Stimulated activated CD4-positive, alpha-beta T cell treated with anti-CD3 and anti-CD28 coated beads, Interleukin-1b, Interleukin-23, amount 100 ng/mL, for 4 hours (primary cell): ENCODE measurements at places on chromosomes 7 and 10.
A peak's percentile ranks its signal among the peaks of the same experiment; 100 is the strongest.

DNA sequence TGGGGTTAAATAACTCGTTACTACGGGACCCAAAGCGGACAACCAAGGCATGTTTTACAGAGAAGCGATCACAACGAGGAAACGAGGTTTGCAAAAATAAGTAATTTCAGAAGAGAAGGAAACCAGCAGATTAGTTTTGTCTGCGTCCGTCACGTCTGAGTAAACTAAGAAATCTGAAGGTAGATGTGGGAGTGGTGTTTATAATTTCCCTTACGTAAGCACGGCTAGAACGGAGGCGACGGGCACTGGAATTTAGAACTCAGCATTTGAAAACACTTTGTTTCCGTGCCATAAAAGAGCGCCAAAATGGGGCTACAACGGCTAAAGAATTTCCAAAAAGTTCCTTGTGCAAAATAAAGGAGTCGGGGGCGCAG lies 718 bp upstream of the UMAD1 start:
- peak; percentile 24 for DNase-seq

DNA sequence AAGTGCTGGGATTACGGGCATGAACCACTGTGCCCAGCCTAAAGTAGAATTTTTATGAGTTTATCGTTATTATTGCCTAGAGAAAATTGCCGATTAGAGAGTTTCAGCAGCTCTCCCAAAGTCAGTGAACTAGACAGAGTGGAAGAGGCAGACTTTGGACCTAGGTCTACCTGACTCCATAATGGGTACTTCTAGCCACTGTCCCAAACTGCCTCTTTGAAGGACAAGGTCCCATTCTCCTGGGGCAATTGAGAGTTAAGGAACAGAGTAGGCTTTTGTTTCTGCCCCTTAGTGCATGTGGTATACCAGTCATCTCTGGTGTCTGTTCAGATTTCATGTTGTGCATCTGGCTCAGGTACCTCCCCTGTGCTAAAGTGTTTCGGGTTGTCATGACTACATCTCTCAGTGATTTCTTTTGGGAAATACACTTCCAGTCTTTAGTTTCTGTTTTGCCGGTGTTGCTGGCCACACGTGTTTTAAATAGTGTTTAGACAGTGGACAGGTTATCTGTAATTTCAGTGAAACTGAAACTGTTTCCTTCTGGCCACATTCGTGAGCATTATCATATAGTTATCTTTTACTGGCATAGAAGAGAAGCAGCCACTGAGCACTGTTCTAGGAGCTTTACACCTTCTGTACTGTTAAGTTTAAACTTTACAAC lies 4.7 kb downstream of the TMEM236 start:
- DNase-seq = no peak

DNA sequence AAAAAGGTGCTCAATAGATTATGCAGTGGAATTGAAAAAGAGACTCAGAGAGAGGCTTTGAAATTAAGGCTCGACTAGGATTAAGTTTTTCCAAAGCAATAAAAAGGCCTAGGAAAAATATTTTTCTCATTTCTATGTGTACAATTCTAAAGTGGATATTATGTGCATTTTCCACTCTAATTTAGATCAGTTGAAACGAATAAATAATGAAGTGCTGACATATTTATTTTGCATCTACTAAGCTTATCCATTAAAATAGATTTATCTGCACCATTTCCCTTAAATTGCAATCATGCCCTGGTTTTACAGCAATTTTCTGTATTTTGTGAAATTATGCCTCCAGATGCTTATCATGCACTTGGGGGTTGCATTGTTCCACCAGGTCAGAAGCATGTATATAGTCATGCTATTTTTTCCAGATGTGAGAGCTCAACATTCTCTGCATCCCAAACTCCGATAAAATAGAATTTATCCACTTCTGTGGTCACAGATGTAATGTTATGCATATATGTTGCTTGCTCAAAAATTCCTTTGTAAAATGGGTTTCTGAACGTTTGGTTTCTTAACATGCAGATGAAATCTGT lies 18.3 kb downstream of the FIGNL1 start:
- no peak for DNase-seq

GRCh38 chr10:84008878-84009277 lies 130.4 kb upstream of the GHITM start:
- DNase-seq = no peak

GRCh38 chr7:111672901-111673300 lies 110.6 kb upstream of the IMMP2L start:
- DNase-seq = no peak

DNA sequence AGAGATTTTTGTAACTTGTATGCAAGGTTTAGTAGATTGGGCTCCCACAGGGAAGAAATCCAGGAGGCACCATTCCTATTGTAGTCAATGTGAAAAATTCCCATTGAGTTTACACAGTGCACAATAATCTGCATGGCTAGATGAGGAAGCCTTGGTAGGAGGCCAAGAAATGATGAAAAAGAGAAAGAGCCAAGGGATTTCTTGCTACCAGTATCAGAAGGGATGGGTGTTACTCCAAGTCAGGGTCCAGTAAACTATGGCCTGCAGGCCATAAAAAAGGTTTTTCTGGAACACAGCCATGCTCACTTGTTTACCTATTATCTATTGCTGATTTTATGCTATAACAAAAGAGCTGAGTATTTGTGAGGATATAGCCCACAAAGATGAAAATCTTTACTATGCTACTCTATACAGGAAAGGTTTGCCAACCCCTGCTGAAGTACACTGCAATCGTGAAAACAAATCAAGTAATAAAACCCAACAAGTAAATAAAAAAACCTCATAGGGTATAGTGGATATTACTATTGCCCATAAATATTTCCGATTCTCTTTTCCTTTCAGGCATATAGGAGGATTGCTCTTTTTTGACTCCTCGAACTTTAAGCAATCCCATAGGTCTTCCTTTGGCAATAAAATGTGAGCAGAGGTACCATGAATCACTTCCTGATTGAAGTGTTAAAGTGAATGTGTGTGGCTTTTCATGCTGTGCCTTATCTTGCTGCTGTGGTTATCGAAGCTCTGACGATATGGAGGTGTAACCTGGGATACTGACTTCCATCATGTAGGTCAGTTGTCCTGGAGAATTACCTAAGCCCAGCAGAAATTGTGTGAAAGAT lies 256.3 kb upstream of the MAGI2 start:
- no peak for DNase-seq

GRCh38 chr10:28774051-28774995 lies 97.0 kb downstream of the BAMBI start:
- DNase-seq = no peak

DNA sequence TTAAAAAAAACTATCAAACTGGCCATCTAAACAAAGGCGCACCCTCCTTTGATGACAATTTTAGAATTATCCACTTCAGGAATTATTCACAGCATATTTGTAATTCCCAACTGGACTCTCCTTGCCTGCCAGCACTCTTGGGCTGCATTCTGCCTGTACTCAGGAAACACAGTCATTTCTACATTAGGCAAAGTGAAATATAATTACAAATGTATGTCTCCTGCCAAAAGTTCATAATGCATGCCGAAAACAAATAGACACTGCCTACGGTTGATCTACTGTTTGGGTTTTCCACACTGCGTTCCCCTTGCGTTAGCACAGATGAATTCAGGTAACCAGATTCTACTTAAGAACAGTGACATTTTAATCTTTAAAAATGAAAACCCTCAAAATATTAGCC lies 1.9 kb downstream of the HGF start:
- DNase-seq = no peak

DNA sequence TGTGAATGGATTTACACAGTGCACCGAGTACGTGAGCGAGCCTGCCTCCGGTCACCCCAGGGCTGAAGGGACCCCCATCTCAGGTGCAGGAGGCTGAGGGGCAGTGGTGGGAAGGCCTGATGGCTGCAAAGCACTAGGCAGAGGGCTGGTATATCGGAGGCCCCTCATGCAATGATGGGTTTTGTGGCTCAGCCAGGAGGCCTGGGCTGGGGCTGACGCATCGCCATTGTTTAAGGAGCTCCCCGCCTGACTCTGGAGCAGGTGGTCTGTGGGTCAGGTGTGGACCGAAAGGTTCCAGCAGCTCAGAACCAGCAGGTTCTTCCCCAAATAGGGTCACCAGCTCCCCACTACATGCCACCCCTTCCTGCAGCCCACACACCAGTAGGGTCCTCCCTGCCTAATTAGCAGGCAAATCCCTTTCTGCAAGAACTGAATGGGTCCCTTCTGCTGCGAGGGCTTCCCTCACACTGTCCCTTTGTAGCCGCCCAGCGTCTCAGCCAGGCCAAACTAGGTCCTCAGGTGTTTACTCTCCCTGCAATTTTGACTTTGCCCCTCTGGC lies 33.0 kb downstream of the OAT start:
- no peak for DNase-seq

GRCh38 chr10:13165177-13165576 lies 3.8 kb downstream of the MCM10 start:
- no peak for DNase-seq

DNA sequence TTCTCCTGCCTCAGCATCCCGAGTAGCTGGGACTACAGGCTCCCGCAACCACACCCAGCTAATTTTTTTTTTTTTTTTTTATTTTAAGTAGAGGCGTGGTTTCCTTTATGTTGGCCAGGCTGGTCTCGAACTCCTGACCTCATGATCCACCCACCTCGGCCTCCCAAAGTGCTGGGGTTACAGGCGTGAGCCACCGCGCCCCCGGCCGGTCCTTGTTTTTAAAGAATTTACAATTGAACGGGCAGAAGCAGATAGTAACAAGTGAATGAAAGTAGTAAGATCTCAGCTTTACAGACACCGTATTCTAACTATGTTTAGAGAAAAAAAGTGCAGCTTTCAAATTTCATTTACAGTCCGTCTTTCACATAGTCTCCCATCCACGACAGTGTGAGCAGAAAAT lies 112.5 kb upstream of the VWC2 start:
- DNase-seq = no peak

DNA sequence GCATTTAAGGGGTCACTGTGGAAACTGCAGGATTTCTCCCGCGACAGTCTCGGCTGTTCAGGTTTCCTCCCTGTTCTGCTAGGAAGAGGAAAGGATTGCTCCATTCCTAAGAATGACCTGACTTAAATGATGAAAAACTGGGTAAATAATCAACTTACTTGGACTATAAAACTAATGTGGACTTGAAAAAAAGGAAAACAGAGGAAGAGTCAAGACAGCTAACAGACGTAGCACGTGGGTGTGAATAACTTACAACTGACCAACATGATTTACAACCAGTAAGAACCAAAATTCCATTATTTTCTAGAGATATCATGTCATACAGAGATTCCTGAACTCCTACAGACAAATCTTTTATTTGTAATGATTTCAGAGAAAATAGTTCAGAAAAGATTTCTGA lies 93.8 kb downstream of the ADAM12 start:
- DNase-seq = no peak

DNA sequence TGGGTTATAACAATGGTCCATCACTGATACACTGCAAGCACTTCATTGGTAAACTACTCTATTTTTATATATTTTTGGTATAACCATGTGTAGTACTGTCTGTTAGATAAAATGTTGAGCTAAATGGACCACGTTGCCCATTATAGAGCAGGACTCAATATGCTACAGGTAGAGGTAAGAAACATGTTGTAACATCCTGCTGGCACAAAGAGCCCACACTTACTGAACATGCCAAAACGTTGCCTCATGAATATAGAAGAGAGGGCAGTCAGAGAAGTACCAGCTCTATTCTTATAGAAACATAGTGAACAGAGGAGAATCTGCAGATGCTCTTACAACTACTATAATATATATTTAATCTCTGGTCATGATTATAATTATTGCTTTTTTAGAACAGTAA lies 18.4 kb upstream of the MET start:
- DNase-seq = no peak

DNA sequence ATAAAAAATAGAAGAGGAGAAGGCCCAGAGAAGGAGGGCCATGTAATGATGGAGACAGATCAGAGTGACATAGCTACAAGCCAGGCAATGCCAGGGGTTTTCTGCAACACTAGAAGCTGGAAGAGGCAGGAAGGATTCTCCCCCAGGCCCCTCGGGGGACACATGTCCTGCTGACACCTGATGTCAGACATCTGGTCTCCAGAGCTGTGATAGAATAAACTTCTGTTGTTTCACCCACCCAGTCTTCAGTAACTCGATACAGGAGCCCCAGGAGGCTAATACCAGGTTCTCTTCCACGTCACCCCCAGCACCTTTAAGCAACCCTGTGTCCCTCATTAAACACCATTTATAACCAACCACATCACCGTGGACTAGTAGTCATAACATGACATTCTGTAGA lies 94.9 kb downstream of the TMEM130 start:
- DNase-seq = no peak

- no peak for DNase-seq
These were observed 12.7 kb upstream of the SVIL start for GRCh38 chr10:29647478-29647877.

DNA sequence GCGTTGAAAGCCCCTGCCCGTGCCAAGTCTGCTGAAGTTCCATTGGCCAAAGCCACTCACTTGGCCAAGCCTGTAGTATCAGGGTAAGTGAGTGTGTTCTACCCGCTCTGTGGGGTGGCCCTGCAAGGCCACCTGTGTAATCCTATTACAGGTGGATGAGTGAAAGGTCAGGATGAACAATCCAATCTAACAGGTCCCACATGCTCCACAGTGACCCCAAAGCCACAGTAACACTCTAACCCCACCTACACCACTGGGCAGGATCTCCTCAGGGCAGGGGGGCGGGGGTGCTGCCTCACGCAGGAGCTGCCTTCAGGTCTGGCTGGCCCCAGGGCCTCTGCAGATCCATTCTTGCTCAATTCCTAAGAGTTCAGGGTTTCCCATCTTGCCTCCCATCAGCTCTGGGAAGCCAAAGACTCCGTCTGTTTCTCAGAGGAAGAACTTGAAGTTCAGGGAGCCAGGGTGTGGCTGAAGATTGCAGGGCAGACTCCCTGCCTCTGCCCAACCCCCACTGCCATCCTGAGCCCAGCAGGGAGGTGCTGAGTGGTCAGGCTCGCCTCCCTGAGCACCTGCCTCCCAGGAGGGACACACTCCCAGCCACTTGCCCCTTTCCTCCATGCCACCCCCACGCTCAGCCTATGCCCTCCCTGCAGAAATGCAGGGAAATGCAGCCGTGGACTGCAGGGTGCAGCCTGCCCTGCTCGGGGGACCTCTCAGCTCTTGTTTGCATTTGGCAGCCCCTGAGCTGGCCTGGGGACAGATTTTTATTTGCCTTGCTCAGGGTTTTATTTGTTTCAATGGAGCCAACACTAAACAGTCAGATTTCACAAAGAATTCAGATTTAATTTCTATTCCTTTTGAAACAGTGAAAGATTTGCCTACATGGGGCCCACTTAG lies 9.8 kb upstream of the COMTD1 start:
- DNase-seq = no peak

DNA sequence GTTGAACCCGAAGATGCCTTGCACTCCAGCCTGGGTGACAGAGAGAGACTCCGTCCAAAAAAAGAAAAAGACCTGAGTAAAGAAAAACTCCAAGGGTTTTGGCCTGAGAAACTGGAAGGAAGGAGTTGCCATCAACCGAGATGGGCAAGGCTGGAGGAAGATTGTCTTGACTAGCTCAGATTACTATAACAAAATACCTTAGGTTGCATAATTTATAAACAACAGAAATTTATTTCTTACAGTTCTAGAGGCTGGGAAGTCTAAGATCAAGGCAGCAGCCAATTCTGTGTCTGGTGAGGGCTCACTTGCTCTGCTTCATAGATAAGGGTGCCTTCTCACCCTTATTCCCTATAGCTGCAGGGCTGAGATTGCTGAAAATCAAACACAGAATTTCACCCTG lies 91.2 kb downstream of the CUL2 start:
- DNase-seq = no peak
